ENCODE measurements at places on chromosomes 2 and 18. TPM values are rescaled to one million over a fixed set of nuclear protein-coding genes. Genes with fewer than 3 reads are reported as not detected.

ZNF516 gene
- total RNA-seq = 23.1 TPM

SP5 gene
- total RNA-seq = not detected

FOXD4L1 gene
- total RNA-seq = not detected

SIX3 gene
- 0.39 TPM for total RNA-seq

MC2R gene
- not detected for total RNA-seq

VWA3B gene
- total RNA-seq = not detected

VSNL1 gene
- 0.20 TPM for total RNA-seq

METTL21A gene
- 7.7 TPM for total RNA-seq

SCYGR6 gene
- not detected for total RNA-seq

DTNA gene
- total RNA-seq = 31.6 TPM

ELOA2 gene
- total RNA-seq = not detected

CIDEA gene
- total RNA-seq = 0.37 TPM

COL4A3 gene
- total RNA-seq = under 0.01 TPM

TCF23 gene
- not detected for total RNA-seq

IL1B gene
- 0.37 TPM for total RNA-seq

ARHGAP25 gene
- not detected for total RNA-seq

OXER1 gene
- not detected for total RNA-seq

C2orf72 gene
- 0.20 TPM for total RNA-seq

PSD4 gene
- total RNA-seq = 1.5 TPM

REG3G gene
- not detected for total RNA-seq

UGT1A7 gene
- not detected for total RNA-seq

REG3A gene
- total RNA-seq = not detected

ONECUT2 gene
- total RNA-seq = under 0.01 TPM

COL5A2 gene
- total RNA-seq = 186 TPM

GTF3C2 gene
- total RNA-seq = 54.9 TPM

MCM6 gene
- total RNA-seq = 17.6 TPM

OST4 gene
- total RNA-seq = 193 TPM

WDR43 gene
- 159 TPM for total RNA-seq

KCNK3 gene
- not detected for total RNA-seq

NAT8 gene
- total RNA-seq = not detected

DNER gene
- total RNA-seq = 0.73 TPM
